ENCODE measurements at places on chromosomes 16 and 17. TPM values are rescaled to one million over a fixed set of nuclear protein-coding genes. Genes with fewer than 3 reads are reported as not detected.

Gene OTOP2
- 0.54 TPM for polyA plus RNA-seq

GRCh38 chr16:8721336-8722024, 47.1 kb downstream of the ABAT start:
- peak overlapping the region; percentile 55 for H3K27ac ChIP-seq
- peak; percentile 51 for DNase-seq
- H3K4me3 ChIP-seq = no peak overlapping the region
- peaks cover 12% of the 10 kb centered on the region for H3K36me3 ChIP-seq

DNA sequence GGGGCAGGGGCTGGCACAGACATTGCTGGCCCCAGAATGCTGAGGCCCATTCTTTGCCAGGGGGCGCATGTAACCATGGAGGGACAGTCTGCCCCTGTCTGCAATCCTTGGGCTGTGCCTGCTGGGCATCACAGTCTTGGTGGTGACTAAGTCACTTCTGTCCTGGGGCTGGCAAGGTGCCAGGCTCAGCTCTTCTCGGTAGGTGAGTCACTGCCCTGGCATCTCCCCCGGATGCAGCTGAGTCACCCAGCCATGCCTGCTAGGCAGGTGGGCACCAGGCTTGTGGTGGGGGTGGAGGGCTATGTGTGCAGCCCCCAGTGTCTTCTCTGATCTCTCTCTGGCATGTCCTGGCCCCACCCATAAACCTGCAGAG, 5.6 kb downstream of the RARA start:
- peak; percentile 96 for DNase-seq
- H3K27me3 ChIP-seq = no peaks in the 10 kb centered on the region
- H3K4me1 ChIP-seq = peaks cover 5% of the 10 kb centered on the region
- H3K27ac ChIP-seq = no peak overlapping the region
- no peak overlapping the region for H3K4me3 ChIP-seq

GRCh38 chr17:58969612-58970011, 137.1 kb downstream of the TRIM37 start:
- H3K27me3 ChIP-seq = no peaks in the 10 kb centered on the region
- H3K27ac ChIP-seq = no peak overlapping the region
- no peaks in the 10 kb centered on the region for H3K4me1 ChIP-seq
- H3K36me3 ChIP-seq = no peaks in the 10 kb centered on the region
- DNase-seq = no peak

DNA sequence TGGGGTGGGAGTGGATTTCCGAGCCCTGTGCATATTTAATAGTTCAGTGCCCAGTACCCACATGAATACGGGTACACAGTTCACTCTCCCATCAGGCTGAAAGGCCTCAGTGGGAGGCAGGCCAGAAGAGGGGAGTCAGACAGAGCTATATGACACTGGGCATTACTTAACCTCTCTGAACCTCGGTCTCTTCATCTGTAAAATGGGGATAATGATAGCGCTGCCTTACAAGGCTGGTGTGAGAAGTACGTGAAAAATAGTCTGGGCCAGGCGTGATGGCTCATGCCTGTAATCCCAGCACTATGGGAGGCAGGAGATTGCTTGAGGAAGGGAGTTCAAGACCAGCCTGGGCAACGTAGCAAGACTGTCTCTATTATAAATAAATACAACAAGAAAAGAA, 3.6 kb downstream of the GPRC5B start:
- DNase-seq = no peak
- H3K36me3 ChIP-seq = no peaks in the 10 kb centered on the region
- H3K4me1 ChIP-seq = peaks cover 2% of the 10 kb centered on the region
- H3K4me3 ChIP-seq = no peak overlapping the region

DNA sequence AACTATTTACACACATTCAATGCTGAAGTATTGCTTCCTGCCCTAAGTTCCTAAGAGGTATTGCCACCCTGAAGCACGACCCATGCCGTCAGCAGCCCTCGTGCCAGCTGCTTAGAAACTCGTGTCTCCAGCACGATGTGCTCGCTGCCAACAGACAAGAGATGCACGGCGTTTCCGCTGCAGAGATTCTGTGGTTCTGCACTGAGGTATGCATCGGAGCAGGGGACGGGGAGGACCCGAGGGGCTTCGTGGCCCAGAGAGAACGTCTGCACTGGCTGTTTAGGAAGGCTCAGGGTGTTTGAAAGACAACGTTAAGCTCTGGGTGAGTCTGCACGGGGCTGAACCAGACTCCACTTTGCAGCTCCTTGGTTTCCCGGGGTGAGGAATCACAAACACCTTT, 82.7 kb upstream of the CREBBP start:
- no peaks in the 10 kb centered on the region for H3K36me3 ChIP-seq
- DNase-seq = no peak
- peak overlapping the region; percentile 39 for H3K27ac ChIP-seq
- H3K27me3 ChIP-seq = no peaks in the 10 kb centered on the region
- H3K4me1 ChIP-seq = no peaks in the 10 kb centered on the region

DNA sequence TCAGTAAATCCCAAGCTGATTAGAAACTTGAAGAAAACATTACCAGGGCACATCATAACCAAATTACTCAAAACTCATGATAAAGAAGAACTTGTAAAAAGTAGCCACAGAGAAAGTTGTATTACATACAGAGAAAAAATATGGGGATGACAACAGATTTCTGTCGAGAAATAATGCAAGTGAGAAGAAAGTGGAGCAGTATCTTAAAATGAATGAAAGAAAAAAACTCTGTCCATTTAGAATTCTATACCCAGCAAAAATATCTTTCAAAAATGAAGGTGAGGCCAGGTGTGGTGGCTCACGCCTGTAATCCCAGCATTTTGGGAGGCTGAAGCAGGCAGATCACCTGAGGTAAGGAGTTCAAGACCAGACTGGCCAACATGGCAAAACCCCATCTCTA, 165.9 kb downstream of the PARN start:
- no peaks in the 10 kb centered on the region for H3K36me3 ChIP-seq
- DNase-seq = no peak
- H3K4me1 ChIP-seq = no peaks in the 10 kb centered on the region

DNA sequence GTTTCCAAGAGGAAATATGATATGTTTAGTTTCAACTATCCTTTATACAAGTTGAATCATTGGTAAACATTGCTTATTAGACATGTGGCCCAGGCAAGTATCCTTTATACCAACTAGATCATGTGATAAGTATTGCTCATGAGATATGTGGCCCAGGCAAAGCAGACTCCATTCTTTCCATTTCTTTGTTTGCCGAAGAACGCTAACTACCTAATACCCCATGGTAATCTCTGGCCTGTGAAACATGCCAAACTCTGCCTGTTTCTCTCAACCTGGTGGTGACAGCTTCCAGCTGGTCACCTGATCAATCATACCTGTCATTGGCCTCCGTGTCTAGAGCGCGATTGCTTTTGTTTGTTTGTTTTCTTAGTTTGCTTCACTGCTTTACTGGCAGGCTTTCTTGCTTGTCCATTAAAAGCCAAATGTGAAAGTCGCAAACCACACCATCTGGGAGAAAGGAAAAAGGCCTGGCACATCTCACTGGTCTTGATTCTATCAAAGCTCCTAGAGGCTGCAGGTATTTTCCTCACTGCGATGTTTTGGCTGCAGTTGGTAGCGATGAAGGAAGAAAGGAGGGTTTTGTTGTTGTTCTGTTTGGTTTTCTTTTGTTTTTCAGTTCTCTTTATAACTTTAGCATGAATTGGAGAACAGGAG, 686.2 kb downstream of the KCNJ2 start:
- H3K4me3 ChIP-seq = no peak overlapping the region
- H3K36me3 ChIP-seq = no peaks in the 10 kb centered on the region
- H3K27me3 ChIP-seq = no peaks in the 10 kb centered on the region
- DNase-seq = no peak

DNA sequence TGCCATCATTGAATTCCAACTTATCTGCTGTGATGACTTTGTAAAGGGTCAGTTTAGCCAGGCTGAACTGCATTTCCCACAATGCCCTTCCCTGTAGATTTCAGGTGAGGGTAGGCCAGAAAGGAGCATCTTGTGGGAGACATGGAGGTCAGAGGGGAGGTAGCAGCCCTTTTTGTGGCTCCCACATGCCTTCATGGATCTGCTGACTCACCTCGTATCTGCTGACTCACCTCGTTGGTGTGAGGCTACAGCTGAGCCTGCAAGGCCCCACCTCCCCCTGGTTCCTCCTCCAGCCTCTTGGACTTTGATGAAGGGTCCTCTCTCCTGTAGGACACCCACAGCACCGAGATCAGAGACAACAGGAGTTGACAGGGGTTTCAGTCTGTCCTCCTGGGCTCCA, 102.5 kb downstream of the SALL1 start:
- no peaks in the 10 kb centered on the region for H3K27me3 ChIP-seq
- H3K36me3 ChIP-seq = no peaks in the 10 kb centered on the region
- no peak for DNase-seq

DNA sequence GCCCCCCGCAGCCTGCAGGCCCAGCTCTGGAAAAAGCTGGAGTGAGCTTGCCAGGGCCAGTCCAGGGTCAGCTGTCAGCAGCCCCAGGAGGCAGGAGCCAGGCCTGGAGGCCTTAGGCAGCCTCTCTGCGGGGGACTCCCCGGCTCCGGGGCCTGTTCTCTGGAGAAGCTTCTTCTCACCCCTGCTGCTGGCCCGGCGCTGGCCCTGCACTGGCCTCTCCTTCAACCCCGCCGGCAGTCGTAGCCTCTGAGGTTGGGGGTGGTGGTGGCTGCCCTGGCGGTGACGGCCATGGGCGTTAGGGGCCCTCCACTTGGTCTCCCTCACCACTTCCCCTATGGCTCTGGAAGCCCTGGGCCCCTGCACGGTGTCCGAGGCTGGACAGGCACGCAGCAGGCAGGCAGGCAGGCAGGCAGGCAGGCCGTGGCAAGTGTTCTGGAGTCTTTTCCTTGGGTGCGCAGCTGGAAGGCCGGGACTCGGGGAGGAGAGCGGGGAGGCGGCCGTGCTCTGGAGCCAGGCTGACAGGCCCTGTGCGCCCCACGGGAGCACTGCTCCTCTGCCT, 2.1 kb downstream of the FOXF1 start:
- H3K36me3 ChIP-seq = no peaks in the 10 kb centered on the region
- H3K4me3 ChIP-seq = peak overlapping the region; percentile 57
- peak overlapping the region; percentile 2 for H3K27ac ChIP-seq
- H3K4me1 ChIP-seq = peaks cover 5% of the 10 kb centered on the region
- DNase-seq = peak; percentile 19
- peaks cover 31% of the 10 kb centered on the region for H3K27me3 ChIP-seq

- no peaks in the 10 kb centered on the region for H3K4me1 ChIP-seq
- no peak overlapping the region for H3K27ac ChIP-seq
- H3K36me3 ChIP-seq = peaks cover 7% of the 10 kb centered on the region
- no peaks in the 10 kb centered on the region for H3K27me3 ChIP-seq
Observed at GRCh38 chr16:11249233-11250061, 6.6 kb downstream of the SOCS1 start.
